ENCODE measurements at places on chromosomes 4 and X. TPM values are rescaled to one million over a fixed set of nuclear protein-coding genes. Genes with fewer than 3 reads are reported as not detected.

SLC9B1 gene
- polyA plus RNA-seq, result 0.06 TPM

GYPE gene
- polyA plus RNA-seq, result 0.26 TPM

DDX53 gene
- not detected for polyA plus RNA-seq

HSFX3 gene
- polyA plus RNA-seq, result not detected

GDI1 gene
- 37.4 TPM for polyA plus RNA-seq

SLC25A14 gene
- polyA plus RNA-seq, result 8.2 TPM

FOXP3 gene
- not detected for polyA plus RNA-seq
